Muscle of arm (tissue), 14 donors: ENCODE measurements at places on chromosomes 2 and 18.
A peak's percentile ranks its signal among the peaks of the same experiment; 100 is the strongest.

GRCh38 chr2:149420053-149420963, 89.9 kb downstream of the LYPD6 start:
- DNase-seq, result no peak

- DNase-seq, result no peak
These were observed 5.2 kb downstream of the TTC39C start for GRCh38 chr18:24019641-24020331.

DNA sequence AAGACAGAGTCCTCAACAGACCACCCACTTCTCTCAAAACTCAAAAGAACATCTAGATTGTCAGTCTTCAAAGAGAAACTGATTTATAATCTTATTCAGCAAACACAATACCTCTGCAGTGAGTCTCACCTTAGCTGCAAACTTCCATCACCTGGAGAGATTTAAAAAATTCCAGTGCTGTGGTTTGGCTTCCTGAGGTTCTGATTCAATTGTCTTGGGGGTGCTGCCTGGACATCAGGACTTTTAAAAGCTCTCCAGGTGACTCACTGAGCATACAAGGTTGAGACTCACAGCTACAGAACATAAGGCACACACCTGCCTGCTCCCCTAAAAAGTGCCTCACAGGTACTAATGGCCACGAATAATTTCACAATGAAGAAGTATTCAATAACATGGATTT, 40.3 kb downstream of the RNF152 start:
- DNase-seq, result no peak

DNA sequence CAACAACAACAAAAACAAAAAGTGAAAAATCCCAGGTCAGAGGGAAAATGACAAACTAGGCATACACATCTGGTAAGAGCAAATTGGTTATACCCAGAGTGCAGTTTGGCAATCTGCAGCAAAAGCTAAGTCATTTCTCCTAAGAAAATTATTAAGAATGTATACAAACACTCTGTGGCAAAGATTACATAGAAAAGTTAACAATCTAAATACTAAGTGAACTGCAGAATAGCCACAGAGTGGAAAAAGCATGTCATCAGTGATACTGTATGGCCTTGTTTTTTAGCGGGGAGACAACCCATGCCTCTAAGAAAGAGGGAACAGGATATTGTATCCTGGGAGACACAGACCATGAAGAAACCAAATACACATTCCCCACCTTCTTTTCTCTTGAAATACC, 136.0 kb upstream of the ITGB6 start:
- no peak for DNase-seq

- no peak for DNase-seq
These were observed 1775.5 kb upstream of the CELF4 start for GRCh38 chr18:39341129-39341528.

GRCh38 chr18:35730691-35731370, 149.3 kb downstream of the GALNT1 start:
- DNase-seq, result peak; percentile 31

DNA sequence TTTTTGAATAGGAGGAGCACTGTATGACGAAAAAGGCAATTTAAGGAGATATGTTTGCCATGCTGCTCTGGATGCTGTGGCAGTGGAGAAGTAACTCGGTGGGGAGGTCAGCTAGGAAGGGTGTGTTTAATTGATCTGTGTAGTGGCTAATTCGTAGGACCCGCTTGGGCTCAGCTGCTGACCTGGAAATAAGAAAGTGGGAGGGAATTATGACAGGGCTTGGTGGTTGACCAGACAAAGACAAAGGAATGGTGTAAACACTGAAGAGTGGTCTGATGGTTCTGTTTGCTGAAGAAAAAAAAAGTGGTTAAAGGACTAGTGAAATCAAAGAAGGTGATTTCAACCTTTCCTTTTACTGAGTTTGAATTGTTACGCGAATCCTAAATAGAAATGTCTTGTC, 146.0 kb downstream of the MAP4K4 start:
- no peak for DNase-seq
